ENCODE measurements at places on chromosomes 2 and 18. TPM values are rescaled to one million over a fixed set of nuclear protein-coding genes. Genes with fewer than 3 reads are reported as not detected.

GRCh38 chr2:96484091-96484490 is 21.1 kb downstream of the NEURL3 start:
- no peak for DNase-seq

GRCh38 chr2:217095511-217096205 is 235.8 kb upstream of the TNP1 start:
- no peak for DNase-seq

GRCh38 chr2:80403081-80403480 is 98.5 kb upstream of the LRRTM1 start:
- DNase-seq, result no peak

Gene LOXL3
- 3.6 TPM for total RNA-seq

Gene TCF23
- not detected for total RNA-seq

Gene C2orf72
- 1.4 TPM for total RNA-seq

Gene G6PC2
- not detected for total RNA-seq

Gene BOLL
- total RNA-seq, result 0.10 TPM

All from activated T-cell treated with anti-CD3 and anti-CD28 coated beads, Interleukin-2, amount 50 U/mL, for 72 hours (primary cell).